ENCODE measurements at places on chromosomes 12 and 14.

GRCh38 chr12:121209221-121209620 is 708 bp upstream of the P2RX4 start:
- DNase-seq, result no peak

- no peak for DNase-seq
Measured at GRCh38 chr14:69880893-69881292, 1.7 kb downstream of the SMOC1 start.

- no peak for DNase-seq
Measured at GRCh38 chr14:76131071-76131965, 20.4 kb upstream of the GPATCH2L start.

DNA sequence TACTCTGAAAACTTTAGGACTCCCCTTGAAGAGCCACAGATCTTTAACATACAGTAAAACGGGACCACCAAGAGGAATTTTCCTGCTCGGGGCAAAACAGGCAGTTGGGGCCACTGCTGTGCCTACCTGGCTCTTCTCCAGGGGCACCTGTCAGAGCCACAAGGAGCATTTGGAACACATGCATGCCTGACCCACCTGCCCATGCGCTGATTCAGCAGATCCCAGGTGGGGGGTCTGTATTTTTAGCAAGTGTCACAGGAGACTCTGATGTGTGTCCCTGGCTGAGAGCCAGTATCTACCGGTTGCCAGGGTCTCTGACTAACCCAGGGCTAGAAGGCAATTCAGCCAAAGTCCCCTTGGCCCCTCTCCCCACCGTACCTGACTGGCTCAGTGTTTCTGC is 6.5 kb downstream of the CTDSP2 start:
- DNase-seq, result no peak

- DNase-seq, result no peak
Measured at GRCh38 chr14:22627506-22628263, 16.5 kb downstream of the OR6J1 start.

Measured in astrocyte of the hippocampus (primary cell).